Activated CD4-positive, alpha-beta T cell treated with anti-CD3 and anti-CD28 coated beads for 4 hours (primary cell): ENCODE measurements at places on chromosomes 1 and 21.

DNA sequence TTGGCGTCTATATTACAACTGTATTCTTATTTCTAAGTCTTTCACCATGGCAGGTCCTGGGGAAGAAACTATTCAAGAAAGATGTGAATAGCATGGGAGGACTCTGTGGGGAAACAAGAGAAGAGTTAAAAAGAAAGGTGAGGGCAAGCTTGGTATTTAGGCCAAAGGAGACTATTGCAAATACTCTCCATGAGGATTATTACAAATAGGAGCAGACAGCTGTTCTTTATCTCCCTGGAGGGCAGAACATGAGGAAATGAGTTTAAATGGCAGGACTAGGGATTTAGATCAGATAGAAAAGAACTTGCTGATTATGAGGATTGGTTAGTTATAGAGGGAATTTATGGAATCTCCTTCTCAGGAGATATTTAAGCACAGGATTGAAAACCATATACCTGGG lies 186.8 kb downstream of the CDC7 start:
- no peak for DNase-seq

GRCh38 chr1:230548357-230548756 lies 93.9 kb upstream of the COG2 start:
- no peak for DNase-seq

- no peak for DNase-seq
These were observed 4.9 kb upstream of the PODN start for GRCh38 chr1:53057127-53057526.

DNA sequence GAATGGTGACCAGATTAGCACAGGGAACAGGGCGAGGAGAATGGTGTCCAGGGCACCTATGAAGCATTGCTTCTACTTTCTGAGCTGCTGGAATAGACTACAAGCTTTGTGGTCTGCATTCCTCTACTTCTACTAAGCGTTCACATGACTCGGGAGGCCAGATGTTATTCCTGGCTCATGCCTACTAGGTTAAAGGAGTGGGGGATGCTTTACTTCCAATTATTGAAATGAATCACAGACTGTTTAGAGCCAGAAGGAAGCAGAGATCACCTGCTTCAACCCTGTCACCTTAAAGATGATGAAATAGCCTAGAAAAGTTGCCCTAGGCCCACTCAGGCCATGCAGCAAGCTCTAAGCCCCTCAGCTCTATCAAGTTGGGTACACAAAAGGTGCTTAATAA lies 633.5 kb downstream of the KIF26B start:
- no peak for DNase-seq

DNA sequence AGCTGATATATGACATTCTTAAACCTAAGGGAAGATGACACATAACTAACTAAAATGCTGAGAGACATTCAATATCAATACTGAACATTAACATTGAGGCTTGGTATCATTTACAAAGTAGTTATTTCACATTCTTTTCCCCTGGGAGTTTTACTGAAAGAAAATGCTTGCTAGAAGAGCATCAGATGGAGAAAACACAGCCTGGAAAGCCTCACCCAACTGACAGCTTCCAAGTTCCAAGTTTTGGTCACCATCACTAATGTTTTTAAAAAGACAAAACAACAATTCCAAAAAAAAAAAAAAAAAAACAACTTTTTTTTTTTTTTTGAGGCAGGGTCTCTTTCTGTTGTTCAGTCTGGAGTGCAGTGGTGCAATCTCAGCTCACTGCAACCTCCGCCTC lies 80.6 kb downstream of the DSCAM start:
- no peak for DNase-seq

DNA sequence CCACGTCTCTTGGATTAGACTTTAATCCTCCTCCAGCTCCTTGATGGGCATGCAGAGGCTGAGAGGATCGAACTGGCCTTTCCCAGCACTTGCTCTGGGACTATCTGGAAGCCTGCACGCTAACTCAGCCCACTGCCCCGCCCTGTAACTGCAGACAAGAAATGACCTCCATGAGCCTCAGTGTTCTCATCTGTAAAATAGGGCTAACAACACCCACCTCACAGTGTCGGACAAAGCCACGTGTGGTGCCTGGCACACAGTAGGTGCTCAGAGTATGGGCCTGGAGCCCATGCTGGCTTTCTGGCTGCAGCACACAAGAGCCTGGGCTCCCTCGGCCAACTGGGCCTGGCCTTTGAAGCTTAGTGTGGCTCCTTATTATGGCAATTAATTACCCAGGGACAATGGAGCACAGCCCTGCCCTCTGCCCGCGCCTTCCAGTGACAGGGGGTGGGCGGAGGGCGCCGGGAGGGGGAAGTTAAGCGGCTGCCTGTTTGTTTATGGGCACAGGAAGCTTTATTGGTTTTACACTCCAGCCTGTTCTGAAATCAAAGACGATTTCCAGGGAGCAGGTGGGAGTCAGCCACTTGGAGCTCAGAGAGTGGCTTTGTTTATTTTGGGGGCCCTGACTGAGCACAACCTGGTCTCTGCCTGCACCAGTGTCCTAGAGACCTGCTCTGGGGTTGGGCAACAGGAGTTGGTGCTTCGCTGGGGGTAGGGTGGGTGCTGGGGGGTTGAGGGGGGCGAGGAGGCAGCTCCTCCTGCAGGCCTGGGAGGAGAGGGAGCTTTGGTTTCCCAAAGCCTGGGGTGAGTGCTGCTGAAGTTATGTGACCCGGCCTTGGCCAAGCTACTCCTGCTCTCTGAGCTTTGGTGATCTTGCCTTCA lies 31.0 kb downstream of the PAX7 start:
- DNase-seq, result no peak

DNA sequence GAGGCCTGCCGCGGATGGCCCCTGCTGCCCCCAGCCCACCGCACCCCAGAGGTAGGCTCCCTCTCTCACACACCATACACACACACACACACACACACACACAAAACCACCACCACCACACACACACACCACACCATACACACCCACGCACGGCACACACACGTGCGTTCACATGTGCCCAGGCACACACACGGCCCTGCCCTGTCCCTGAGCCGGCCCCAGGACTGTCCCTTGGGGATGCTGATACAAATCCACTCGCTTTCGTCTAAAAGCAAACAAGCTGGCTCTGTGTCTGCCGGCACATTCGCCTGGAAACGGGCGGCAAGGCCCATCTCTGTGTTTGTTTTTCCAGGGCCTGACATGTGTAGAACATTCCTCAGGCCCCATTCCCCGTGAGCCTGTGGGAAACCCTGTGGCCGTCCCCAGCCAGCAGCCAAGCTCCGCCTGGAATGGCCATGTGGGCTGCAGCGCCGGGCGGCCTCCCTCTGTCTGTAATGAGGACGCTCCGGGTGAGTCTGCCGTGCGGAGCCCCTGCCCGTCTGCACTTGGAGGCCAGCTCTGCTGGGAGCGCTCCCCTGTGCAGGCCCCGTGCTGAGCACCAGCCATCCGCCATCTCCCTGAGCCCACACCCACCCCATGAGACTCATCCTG lies 67.4 kb downstream of the DMRTB1 start:
- no peak for DNase-seq

DNA sequence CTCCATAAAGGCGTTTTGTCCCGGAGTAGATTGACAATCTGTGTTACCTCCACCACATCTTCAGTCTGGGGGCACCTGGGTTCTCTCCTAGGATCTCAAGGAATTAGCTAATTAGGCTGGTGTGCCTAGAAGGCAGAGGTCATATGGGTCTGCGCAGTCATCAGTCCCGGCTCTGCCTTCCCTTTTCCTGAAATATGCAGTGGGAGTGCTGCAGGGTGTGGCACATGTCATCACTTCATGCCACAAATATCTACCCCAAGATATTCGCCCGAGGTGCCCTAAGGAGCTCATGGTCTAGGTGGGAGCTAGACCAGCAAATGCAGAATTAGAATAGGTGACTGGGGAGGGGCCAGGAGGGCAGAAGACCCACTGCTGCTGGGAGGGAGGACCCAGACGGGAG lies 42.9 kb downstream of the ACTL8 start:
- DNase-seq, result no peak

DNA sequence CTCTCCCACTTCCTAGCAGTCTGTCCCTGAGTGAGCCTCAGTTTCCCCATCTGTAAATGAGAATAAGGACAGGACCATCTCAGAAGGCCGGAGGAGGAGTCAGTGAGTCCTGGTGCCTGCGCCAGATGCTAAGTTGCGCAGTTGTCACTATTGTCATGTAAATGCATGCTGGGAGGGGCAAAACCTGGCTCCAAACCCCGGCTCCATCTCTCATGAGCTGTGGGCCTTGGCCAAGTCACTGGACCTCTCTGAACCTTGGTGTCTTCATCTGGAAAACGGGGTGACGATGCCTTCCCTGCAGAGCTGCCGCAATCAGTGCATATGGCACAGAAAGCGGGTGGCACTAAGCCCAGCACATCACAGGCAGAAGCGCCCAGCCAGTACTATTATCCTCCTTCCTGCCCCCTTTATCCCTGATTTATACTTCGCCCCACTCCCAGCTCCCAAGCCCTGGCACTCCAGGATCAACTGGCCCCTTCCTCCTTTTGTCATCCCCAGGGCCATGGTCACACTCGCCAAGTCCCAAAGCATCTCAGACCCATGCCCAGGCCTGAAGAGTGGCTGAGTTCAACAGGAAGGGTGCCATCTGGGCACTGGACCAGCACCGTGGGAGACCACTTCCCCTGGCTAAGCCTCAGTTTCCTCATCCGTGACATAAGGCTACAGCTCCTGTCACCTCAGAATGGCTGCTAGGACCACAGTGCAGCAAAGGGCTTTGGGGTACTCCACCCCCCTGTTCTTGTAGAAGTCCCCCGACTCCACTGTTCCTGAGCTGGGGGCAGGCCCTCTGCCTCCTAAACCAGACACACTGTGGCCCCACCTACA lies 4.3 kb upstream of the PLEKHG5 start:
- no peak for DNase-seq

- DNase-seq, result peak; percentile 82
These were observed 43.4 kb upstream of the PIGV start for GRCh38 chr1:26744075-26744959.

DNA sequence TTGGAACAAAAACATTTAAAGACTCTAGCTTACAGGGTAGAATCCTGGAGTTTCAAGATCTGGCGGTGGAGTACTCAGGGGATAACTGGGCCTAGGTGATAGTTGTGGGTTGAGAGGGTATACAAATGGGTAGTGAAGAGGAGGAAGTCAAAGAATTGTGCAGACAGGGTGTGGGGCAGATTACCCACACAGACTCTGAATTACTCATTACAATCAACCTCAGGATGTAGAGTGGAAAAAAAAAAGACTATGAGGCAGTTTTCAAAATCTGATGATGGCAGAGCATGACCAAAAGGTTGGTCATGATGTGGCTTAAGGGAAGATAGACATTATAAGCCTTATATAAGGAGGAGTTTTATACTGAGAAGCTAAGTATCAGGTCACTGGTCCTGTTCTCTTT lies 44.1 kb upstream of the GLIS1 start:
- no peak for DNase-seq

GRCh38 chr1:68558321-68559026 lies 61.6 kb upstream of the DEPDC1 start:
- DNase-seq, result no peak

DNA sequence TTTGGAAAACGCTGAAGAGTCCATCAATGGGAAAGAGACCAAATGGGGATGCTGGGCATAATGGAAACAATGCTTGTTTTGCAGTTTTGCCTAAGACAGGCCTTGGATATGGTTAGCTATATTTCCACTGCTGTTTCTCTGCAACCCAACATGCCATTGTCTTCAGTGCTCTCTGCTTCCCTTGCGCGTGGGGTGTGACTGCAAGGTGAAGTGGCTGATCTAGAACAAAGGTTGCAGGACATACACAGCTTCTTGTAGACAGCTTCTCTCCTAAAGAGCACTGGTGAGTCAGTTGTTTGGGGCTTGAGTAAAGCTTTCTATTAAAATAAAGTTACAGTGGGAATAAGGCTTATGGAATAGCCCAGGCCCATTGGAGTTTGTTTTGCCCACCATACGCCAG lies 33.0 kb downstream of the RUNX1 start:
- DNase-seq, result no peak

GRCh38 chr1:66533804-66534740 lies at the start of gene SGIP1:
SGIP1 (plus strand) TSS chr1:66534153; CDS start chr1:66534359, 206 bp downstream.
- DNase-seq, result no peak

DNA sequence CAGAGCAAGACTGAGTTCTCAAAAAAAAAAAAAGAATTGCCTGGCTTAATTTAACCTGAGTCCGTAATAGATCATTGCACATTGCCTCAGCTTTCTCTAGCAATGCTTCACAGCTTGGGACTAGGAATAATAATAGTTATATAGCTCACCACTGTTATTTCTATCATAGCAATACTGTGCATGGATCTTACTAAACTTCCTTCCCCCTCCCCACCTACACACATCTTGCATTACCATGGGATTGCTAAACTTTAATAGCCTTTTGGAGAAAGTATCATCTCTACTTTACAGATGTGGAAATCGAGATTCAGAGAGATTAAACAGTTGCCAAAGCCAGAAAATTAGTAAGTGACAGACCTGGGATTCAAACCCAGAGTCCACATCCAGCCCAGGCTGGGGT lies 99.4 kb downstream of the ATP5PO start:
- DNase-seq, result no peak

GRCh38 chr1:221337106-221337505 lies 404.8 kb downstream of the DUSP10 start:
- no peak for DNase-seq

- no peak for DNase-seq
These were observed 56.0 kb upstream of the CD53 start for GRCh38 chr1:110816945-110817344.

GRCh38 chr1:73662526-73662925 lies 535.5 kb downstream of the LRRIQ3 start:
- no peak for DNase-seq

DNA sequence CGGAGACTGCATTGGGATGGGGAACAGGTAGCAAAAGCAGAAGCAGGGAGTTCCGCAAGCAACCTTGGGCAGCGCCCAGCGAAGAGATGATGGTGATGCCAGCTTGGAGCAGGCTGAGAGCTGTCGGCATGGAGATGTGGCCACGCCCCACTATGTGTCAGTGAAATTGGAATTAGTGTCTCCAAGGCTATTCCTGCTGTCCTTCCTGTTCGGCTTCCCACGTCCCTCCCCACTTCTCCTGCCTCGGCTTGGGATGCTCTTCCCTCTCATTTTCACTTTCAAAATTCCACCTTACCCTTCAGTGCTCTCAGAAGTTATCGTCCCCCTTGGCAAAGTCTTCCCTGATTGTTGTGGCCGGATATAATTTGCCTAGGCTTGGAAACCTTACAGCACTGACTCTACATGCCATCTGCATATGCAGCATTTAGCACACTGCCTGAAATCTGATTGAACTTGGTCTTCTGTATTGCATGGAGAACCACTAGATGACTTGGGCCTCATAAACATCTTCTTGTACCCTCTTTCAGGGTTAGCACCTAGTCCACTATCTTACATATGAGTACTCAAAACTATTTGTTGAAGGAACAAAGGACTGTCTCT lies 270.7 kb upstream of the RUNX1 start:
- DNase-seq, result no peak

GRCh38 chr1:110130989-110131388 lies 18.7 kb downstream of the UBL4B start:
- DNase-seq, result no peak
